ENCODE measurements at places on chromosomes 7 and 10.

- no peak for DNase-seq
Measured at GRCh38 chr10:88227342-88228018, 355.6 kb downstream of the RNLS start.

GRCh38 chr7:18520450-18521235 lies 25.1 kb downstream of the HDAC9 start:
- peak; percentile 2 for DNase-seq

DNA sequence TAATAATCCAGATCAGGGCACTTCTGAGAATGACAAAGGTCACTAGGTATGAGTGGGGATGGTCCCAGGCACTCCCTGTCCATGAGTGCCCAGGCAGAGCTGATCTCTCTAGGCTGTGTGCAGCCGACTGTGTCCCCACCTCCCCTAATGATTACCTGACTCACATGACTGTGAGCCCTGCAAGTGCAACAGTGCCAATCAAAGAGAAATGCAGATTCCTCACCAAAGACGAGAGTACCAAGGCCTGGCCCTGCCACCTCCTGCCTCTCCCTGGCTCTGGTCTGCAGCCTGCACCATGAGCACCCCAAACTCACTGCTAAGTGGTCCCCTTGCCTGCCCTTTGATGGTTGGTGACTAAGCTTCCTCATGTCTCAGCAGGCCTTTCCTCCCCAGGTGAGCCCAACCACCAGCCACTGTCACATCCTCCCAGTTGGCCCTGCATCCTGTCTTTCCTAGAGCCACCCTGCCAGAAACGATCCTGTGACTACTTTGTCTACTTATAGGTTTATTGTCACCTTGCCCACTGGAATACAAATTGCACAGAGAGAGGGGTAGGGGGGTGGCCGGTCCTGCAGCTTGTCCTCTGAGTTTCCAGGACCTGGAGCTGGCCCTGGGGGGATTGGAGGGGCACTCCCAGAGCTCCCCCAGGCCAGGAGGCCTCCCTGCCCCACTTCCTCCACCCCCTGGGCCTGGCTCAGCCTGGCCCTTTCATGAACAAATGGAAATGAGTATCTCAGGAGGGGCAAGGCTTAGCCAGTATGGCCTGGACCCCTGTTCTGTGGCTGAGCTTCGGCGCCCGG lies 22.4 kb upstream of the GDF10 start:
- DNase-seq, result no peak

DNA sequence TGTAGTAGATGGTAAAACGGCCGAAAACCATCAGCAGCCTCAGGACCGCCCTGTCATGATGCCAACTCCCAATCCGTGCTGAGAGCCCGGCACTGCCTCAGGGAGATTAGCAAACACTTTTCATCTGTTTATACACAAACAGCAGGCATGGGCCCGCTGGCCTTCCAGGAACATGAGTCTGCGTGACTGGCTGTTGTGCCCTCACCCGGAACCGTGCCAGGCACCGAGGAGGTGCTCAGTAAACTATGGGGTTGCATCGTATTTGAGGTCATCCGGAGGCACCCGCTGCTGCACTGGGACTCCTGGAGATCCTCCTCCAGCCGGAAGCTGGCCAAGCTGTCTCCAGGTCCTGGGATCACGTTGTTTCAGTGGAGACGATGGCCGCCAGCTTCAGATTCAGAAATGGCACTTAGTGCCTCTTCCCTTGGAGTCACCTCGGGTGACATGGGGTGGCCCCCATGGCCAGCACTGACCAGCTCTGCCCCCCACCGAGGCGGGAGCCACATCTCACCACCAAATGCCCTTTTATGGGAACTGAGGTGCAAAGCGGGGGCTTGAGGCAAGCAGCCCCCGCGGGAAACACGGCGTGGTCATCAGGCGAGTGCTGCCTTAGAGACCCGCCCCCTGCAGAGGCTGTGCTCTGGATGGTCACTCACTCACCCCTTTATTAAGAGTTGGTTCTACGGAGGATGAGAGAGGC lies 585.9 kb downstream of the PTPRN2 start:
- DNase-seq, result no peak

DNA sequence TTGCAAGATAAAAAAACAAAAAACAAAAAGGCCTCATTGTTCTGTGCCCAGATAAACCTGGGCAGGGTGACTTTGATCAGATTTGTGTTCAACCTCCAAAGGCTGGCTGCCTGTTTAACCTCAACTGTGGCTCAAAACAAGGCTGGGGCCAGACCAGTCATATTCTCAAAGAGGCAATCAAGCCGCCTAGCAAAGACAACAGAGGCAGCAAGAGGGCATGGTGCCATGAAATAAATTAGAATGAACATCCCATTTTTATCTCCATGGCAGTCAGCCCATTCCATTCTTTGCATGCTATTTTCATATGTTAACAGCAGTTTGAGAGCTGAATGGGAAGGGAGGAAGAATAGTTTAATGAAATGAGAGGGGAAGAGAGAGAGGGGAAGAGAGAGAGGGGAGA lies 1150.3 kb downstream of the TYW1 start:
- DNase-seq, result no peak

DNA sequence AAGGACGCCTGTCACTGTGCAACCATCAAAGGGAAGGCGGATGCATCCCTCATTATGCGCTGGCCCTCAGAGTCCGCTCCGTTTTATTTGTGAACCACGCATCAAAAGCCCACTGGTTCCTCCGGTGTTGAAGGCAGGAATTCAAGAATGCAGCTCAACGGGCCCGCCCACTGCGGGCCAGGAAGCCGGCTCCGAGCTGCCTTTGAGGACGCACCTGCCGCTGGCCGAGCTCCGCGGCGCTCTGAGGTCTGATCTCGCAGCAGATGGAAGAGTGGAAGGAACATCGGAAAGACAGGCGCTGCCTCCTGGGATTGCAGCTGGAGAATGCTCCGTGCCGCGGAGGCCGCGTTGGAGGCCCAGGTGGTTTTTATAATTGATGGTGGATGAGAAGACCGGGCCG lies 56.9 kb upstream of the ADGRA1 start:
- DNase-seq, result no peak

GRCh38 chr10:103600956-103601569 lies 107.6 kb downstream of the NEURL1 start:
- no peak for DNase-seq

GRCh38 chr10:97647556-97647955 lies 7.1 kb downstream of the PI4K2A start:
- peak; percentile 68 for DNase-seq

DNA sequence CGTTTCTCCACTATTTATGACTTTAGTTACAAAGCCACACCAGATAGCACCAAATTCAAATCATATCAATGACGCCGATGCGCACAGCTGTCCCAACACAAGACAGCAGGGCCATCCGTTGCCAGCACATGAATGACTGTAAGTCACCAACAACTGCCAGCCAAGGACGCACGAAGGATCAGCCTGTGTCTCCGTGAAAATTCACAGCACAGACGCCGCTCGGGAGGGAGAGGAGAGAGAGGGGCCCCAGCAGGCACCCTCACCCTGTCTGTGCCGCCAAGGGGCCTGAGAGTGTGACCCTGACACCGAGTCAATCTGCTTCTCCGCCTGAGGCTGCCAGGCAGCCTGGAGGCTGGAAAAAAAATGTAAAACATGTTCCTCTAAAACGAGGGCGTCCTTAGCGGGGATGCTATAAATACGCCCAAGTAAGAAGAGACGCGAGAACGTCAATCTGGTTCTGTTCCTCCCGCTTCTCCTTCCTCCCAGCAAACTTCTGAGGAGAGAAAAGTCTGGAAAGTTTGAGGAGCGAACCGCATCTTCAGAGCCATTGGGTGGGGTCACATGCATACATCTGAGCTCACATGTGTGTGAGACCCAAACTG lies 111.2 kb downstream of the PTPRN2 start:
- no peak for DNase-seq

GRCh38 chr10:13773043-13773442 lies 186.3 kb downstream of the PRPF18 start:
- DNase-seq, result peak; percentile 37

All from inflammatory macrophage (primary cell).